NCI-H1105 treated with DMSO at 0.1 percent for 48 hours (cell line): ENCODE measurements at places on chromosomes 3 and 15.

DNA sequence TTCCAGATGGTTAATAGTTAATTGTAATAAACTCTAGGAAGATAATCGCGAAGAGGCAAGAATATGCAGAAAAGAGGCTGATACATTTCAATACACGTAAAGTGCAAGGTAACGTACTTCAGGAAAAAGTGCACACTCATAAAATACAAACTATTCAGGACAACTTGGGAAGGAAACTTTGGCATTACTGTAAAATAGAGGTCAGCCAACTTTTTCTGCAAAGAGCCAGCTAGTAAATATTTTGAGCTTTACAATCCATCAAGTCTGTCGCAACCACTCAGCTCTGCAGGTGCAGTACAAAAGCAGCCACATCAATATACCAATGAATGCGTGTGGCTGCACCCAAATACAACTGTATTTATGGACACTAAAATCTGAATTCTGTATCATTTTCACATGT is 51.6 kb upstream of the THUMPD3 start:
- no peak for DNase-seq

- no peak for DNase-seq
Measured at GRCh38 chr15:58139276-58139988, 1.3 kb downstream of the AQP9 start.

DNA sequence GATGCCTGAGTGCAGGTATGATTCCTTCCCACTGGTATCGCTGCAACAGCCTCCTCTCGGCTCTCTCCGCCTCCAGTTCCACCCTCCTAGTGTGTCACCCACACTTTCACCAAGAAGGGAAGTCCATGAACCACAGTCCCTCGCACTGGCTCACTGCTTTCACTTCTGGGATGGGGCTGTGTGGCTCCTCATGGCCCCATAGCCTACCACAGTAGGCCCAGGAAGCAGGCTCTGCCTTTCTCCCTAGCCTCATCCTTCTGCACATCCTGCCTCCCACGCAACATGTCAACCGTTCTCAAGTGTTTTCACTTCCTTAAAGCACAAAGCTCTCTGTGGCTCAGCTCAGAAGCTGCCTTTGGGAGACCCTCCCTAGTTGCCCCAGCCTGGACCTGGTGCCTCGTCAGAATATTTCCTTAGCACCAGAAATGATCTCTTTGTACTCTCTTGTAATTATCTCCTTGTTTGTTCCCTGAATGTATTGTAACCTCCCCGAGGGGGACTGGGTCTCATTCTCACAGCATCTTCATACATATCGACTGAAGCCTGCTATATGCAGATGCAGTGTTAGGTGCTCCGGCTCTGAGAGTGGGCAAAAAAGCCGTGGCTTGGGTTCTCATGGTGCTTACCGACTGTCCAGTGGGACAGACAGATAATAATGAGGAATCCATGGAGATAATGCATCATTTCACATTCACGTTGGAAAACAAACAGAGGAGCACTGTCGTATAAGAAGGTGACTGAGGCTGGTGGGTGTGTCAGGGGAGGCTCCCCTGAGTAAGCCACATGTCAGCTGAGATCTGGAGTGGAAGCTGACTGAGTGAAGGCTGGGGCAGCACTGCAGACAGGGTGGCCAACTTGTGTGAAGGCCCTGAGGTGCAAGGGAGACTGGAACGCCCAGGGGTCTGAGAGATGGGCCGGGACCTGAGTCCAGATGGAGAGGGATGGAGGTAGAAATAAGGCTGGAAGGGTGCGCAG is 107.1 kb downstream of the DGKG start:
- no peak for DNase-seq

GRCh38 chr15:80321853-80322252 is 69.8 kb upstream of the CTXND1 start:
- no peak for DNase-seq

- no peak for DNase-seq
Measured at GRCh38 chr3:104279617-104280016, 1087.1 kb upstream of the ALCAM start.

DNA sequence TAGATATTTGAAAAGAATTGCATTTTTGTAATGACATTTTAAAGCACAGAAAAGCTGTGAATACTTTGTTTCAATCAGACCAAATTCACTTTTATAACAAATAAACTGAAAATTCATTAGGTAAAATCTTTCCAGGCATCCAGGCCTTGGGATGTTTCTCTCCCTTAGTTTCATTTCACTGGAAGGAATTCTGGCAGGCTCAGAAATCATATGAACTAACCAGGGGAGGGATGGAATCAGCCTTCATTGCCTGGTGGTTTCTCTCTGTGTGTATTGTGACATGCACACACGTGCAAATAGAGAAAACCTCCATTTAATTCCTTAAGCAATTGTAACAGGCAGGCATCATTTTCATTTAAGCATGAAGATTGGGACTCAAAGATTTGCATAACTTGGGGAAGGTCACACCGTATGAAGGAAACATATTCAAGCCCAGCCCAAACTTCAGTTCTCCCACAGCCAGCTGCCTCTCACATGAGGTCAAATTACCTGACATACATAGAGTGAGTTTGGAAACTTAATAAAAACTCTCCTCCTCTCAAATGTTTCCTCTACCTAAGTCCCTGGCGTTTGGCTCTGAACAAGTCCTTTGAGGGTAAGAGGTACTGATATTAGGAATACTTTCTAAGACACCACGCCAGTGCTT is 376.1 kb upstream of the MCTP2 start:
- no peak for DNase-seq

DNA sequence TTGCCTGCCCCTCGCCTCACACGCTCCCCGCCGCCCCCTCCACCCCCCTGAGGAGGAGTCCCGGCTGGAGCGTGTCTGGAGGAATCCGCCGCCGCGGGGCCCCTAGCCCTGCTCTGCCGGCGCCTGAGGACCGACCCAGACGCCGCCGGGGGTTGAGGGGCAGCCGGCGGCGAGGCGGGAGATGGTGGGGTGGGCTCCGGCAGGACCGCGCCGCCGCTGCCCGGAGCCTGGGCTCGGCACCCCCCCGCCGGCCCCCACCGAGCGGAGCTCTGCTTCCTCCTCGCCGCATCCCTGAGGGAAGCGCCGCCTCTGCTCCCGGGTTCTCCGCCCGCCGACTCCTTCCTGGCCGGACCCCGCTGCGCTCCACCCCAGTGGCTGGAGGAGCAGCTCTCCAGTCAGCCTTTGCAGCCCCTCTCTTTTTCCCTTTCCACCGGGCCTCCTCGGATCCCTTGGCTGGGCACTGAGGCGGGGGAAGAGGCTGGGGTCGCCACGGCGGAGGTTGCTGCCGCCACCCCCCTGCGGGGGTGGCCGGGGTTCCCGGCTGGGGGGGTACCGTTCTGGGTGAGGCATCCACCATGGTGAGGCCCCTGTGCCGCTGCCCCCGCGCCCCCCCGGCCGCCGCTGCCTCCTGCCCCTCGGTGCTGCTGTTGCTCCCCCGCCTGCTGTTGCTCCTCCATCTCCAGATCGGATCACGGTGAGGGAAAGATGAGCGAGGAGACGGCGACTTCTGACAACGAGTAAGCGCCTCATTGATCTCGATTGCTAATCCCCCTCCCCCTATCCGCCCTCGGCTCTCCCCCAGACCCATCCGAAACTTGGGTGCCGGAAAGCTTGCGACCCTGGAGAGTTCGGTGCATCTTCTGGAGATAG is at the start of gene SPRED1:
SPRED1 (plus strand) TSS at position 356 of the 870 bp plus-strand sequence; CDS start at position 706, 350 bp downstream.
- no peak for DNase-seq

DNA sequence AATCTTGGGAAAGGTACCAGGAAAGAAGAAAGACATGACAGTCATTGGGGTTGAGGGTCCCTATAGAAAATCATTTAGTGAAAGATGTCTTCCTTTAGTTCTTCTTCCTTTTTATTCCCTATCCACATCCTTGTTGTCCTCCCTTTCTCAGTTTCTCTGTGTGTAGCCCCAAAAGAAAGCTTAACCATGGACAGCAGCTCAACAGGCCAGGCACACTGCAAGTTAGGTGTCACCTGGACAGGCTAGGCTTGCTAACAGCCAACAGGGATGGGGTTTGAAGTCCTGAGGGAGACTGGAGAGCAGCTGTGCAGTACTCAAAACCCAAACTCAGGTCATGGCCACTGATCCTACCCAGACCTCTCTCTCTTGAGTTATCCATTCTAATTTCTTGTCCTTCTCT is 543.1 kb downstream of the TUSC7 start:
- DNase-seq: no peak

DNA sequence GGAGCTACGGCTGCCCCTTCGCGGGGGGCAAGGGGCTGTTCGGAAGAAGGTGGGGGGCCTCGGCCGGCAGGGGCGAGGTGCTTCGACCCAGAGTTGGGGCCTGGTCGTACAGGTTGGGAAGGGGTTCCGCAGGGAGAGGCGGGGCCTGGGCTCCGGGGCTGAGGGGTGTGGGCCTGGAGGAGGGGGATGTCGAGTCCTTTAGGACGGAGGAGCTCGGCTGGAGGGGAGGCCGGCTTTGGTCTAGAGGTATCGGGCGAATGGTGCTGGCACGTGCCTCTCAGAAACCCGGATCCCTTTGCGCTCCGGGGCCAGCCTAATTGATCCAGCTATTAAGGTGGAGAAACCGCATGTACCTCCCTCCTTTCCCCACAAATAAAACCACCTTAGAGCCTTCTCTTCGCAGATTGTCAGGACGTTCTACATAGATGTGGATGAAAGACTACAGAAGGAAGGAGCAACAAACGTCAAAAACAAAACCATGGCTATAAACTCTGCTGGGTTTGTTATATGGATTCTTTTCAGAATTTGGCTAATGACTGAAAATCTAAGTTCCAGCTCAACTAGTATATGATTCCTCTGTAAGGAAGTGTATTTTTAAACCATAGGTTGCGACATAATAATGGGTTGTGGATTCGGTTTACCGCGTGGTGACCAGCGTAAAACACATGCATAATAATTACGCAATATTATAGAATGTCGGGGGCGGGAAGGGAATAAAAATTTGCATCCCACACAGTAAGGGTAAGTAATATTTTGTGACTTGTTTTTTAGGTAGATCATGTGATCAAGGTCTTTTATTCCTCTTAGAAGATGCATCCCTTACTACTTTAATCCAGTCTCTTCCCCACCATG is 644 bp upstream of the NGLY1 start:
- peak; percentile 14 for DNase-seq

DNA sequence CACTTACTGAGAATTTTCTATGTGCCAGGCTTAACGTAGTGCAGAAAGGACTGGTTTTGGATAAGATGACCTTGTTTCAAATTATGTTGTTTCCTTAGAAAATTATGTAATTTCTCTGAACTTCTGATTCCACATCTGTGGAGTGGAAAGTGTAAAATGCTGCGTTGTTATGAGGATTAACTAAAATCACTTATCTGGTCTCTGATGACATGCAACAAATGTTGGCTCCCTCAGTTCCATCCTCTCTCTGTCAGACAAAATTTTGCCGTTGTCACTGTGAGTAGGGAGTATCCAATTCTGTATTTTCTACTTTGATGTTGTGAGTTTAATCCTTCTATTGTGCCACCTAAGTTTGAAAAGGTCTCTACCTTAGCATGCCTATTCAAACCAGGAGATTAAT is 175.5 kb downstream of the KCNMB2 start:
- no peak for DNase-seq
